Sciatic nerve (tissue), 2 donors: ENCODE measurements at places on chromosomes 11 and 22. TPM values are rescaled to one million over a fixed set of nuclear protein-coding genes. Genes with fewer than 3 reads are reported as not detected.

The DSCAML1 gene
- total RNA-seq, result 4.2 TPM

The OTOG gene
- not detected for total RNA-seq

The THY1 gene
- 3.8 TPM for total RNA-seq

The SYT13 gene
- total RNA-seq, result not detected

The GALNT18 gene
- total RNA-seq, result 19.0 TPM

The PNPLA5 gene
- total RNA-seq, result not detected

The FZD4 gene
- total RNA-seq, result 40.7 TPM

The SOX6 gene
- total RNA-seq, result 53.7 TPM

The CRYBB1 gene
- 0.76 TPM for total RNA-seq

The PACSIN2 gene
- total RNA-seq, result 48.6 TPM

The FLRT1 gene
- 3.5 TPM for total RNA-seq

The OR10G8 gene
- total RNA-seq, result not detected

The TMEM191C gene
- total RNA-seq, result 1.4 TPM

DNA sequence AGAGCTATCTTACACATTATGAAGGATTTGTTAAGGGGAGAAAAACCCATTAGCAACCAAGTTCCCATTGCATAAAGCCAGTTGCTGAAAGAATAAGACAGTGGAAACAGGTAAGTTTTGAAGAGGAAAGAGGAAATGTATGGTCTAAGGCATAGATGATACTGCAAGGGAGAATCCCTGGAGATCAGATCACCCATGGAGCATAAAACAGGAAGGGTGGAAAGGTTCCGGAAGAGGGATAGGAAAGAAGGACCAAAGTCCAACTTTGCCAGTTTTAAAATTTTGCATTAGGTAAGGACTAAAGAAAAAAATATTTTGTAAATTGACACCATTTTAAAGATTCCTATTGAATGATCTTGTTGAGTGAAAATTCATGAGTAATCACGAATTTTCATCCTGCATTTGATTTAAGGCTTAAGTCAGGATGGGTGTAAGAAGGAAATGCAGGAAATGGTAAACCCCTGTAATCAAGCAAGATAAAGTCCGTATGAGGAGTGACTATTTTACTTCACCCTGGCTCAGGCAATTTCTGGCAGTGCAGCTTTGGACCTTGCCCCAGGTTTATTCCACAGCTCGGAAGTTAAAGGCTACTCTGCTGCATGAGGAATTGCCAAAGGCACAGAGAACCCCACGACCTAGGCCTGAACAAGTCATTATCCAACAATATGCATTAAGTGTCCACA lies 70.9 kb downstream of the CCDC34 start:
- no peak for DNase-seq

- DNase-seq, result no peak
Observed at GRCh38 chr22:37697538-37697835, 639 bp downstream of the TRIOBP start.

GRCh38 chr11:126506789-126507188 lies 151.3 kb downstream of the ST3GAL4 start:
- DNase-seq, result no peak

- DNase-seq, result no peak
Observed at GRCh38 chr11:61826930-61827570, 1.1 kb upstream of the FADS2 start.

DNA sequence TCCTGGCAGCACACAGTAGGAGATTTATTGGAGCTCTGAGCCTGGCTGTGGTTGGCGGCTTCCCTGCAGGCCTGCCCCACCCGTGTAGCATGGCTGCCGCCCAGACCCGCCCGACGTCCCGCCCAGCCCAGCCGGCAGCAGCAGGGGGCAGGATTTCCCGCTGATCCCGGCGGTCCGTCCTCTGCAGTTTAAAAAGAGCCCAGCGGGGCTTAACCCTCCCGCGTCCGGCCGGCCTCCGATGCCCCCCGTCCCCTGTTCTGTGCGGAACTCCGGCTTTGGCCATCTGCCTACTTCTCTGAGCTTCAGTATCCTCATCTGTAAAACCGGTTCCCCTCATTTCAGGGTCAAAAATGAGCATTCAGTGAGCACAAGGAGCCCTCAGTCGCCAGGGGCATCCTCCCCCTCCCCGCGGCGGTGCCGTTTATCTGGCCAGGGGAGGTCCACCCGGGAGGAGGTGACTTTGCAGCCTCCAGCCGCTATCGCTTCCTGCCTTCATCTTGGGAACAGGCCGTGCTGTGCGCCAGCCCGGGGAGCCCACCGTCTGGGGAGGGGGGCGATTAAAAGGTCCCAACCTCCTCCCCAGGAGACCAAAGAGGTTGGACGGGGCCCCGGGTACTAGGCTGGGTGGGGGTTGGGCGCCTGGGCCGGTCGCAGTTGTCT lies at the start of gene GAS2L1:
Gene GAS2L1 (plus strand): TSS at position 476 of the 660 bp plus-strand sequence. CDS start 1,456 bp downstream, outside the sequence.
- DNase-seq, result peak; percentile 90

DNA sequence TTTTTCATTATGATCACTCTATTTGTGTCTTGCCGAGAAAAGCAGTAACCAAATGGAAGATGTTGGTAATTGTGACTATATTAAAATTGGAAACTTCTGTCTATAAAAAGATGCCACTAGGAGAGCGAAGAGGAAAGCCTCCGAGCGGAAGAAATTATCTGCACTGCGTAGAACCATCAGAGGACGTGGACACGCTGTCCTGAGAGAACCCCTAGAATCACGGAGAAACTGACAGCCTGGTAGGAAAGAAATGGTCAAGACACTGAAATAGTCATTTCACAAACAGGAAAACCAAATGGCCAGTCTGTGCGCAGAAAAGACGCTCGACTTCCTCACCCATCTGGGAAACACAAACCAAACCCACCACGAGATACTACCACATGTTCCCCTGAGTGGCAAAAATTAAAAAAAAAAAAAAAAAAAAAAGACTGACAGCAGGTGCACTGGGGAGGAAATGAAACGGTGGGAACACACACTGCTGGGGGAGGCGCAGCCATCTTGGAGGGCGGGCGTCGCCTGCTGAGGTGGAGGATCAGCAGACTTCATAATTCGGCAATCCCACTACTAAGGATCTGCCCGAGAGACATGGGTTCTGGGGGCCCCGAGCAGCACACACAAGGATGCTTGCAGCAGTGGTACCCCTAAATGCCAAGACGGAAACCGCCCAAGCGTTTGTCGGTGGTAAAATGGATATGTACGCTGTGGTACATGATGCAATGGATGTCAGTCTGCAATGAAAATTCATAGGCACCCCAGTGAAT lies 21.3 kb downstream of the IFITM10 start:
- peak; percentile 56 for DNase-seq

DNA sequence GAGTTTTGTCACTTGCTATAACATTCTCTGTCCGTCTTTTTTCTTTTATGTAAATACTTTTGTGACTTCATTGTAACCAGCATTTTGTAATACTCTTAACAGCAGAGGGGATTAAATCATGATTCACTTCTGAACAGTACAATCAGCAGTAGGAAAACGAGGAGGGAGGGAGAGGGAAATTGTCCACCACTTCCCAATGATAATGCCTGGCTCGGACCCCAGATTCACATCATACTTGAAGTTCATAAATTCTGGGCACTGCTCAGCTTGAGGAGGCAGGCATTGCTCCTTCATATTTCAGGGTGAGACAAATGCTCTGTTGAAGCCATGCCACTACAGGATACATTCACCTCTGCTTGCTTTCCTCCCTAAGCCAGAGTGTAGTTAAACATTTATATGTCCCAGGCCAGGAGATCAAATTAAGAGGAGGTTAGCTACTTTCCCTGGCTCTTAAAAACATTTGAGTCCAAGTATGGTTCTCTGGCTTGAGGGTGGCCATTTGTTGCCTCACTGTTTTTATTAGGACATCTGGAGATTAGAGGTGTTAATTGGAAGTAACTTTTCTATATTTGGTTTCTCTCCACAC lies 129.0 kb upstream of the LDLRAD3 start:
- DNase-seq, result no peak

GRCh38 chr11:78282821-78283220 lies 94.1 kb downstream of the USP35 start:
- no peak for DNase-seq

- no peak for DNase-seq
Observed at GRCh38 chr11:22828373-22828772, 1.2 kb downstream of the SVIP start.

GRCh38 chr11:120759046-120759445 lies 247.5 kb downstream of the GRIK4 start:
- no peak for DNase-seq

GRCh38 chr11:11579012-11579988 lies 42.5 kb downstream of the GALNT18 start:
- DNase-seq, result peak; percentile 62

DNA sequence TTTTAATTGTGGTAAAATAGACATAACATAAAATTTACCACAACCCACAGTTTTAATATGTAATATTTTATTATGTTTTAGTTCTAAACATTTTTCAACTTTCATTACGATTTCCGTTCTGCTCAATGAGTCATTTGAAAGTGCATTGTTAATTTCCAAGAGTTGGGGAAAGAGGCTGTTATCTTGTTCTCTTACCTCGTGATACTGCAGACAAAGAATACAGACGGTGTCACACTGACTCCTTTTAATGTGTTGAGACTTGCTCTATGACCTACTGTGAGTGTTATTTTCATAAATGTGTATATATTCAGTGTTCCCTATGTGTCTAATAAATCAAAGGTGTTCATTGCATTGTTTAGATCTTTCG lies 10.8 kb upstream of the RAC2 start:
- no peak for DNase-seq

GRCh38 chr11:82529936-82530335 lies 203.7 kb downstream of the FAM181B start:
- DNase-seq, result no peak

DNA sequence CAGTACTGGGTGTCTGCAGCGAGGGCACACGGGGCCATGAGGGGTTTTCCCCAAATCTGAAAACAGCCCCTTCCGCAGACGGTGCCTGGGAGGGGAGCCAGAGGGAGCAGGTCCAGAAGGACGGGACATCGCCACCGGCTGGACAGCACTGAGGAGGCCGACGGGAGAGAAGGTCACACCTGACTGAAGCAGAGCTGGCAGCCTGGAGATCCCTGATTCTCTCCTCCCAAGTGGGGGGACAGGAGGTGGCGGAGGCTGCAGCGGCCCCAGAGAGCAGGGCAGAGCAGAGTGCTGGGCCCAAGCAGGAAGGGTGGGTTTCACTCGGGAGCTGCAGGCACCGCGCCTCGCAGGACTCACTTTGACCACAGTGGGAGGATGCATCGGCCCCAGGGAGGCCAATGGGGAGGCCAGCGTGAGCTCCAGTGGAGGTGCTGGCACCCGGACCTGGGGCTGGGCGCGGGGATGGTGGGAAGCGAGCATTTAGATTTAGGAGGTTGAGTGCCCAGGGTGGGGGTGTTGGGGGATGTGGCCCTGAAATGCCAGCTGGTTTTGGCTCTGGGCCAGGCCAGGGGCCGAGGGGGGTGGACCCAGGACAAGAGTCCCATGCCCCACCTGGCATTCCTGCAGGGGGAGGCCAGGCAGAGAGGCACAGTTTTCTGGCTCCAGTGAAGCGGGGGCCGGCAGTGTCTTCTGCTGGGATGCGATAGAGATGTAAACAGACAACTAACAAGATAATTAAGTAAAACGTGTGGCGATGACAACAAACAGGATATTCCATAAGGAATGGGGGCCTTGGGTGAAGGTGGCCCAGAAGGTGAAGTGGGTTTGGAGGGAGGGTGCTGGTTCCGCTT lies 92.3 kb upstream of the FGF3 start:
- peak; percentile 57 for DNase-seq

DNA sequence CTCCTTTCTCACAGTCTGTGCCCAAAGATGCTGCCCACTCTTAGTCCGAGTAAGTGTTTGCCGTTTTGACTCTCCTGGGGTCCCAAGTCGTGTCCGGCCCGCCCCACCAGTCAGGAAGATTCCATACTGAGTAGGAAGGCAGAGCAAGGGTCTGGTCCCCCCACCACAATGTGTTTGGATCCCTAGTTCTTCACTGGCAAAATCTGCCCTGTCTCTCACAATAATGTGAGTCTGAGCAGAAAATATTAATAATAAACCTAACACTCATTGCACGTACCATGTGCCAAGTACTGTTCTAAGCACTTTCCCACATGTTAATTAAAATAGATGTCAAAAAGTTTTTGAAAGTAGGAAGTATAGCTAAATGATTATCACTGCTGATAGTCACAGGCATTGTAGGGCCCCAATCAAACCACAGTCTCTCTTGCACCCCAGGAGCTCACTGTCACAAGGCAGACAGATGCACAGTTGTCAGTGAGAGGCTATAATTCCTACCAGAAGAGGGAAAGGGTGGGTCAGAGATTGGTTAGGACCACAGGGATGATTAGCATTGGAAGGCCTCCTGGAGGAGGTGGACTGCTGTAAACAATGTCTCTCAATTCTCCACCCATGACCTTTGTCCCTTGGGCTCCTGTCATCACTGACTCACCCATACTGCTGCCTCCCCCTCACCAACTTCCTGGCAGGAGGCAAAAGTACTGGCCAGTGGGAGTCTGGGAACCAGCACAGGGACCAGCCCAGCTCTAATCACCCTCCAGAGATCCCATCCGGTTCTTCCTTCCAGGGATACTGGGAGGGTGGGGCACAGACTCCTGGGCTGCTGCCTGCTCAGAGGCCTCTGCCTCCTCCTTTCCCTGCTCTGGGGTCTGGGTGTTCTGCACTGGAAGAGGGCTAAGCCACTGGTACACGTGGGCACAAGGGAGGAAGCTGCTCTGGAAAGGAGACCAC lies 1.0 kb upstream of the POLD4 start:
- no peak for DNase-seq

DNA sequence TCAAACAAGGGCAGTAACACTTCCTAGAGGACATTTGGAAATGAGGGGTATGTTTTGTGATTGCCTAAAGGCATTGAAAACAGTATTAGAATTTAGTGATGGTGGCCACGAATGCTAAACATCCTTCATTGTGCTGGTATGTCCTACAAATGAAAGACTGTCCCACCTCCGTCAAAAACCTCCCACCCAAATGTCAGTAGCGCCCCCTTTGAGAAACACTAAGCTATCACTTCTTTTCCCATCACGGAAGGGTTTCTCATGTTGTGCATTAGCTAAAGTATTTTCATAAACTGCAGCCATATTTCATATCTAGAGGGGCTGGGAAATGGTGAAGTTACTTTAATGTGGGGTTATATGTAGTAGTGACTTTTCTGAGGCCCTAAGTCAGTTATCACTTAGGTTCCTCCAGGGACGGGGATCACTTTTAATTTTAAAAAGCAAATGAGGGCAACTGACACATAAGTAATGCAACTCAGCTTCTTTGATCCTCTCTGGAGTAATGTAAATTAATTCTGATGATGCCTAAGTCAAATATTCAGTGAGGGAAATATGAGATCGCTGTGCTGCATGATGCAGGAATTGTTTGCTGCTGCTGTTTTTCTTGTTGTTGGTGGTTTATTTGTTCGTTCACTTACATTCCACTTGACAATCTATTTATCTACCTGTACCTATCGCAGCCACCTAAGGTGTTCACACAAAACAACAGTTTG lies 1403.4 kb upstream of the TENM4 start:
- DNase-seq, result no peak

DNA sequence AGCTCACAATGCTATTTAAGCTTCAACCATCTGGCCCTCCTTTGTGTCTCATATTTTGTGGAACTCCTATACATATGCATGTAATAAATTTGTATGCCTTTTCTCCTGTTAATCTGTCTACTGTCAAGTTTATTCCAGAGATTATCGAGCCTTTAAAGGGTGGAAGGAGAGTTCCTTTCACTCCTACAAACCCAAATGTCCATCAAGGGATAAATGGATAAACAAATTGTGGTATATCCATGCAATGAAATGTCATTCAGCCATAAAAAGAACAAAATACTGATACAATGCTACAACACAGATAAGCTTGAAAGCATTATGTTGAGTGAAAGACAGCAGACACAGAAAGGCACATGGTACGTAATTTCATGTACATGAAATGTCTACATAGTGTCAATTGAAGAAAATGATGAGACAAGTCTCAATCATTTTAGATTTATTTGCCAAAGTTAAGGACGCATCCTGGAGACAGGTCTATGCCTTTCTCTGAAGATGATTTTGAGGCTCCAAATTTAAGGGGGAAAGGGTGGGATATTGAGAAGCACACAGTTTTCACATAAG lies 17.7 kb upstream of the FEZ1 start:
- DNase-seq, result no peak
